Lower lobe of right lung (tissue), 2 donors: ENCODE measurements at places on chromosomes 12 and 14.

GRCh38 chr14:101719708-101720107 is 41.8 kb upstream of the PPP2R5C start:
- no peak overlapping the region for H3K4me3 ChIP-seq
- H3K27ac ChIP-seq: peak overlapping the region; percentile 18
- peaks cover 18% of the 10 kb centered on the region for H3K4me1 ChIP-seq
- H3K27me3 ChIP-seq: no peaks in the 10 kb centered on the region

DNA sequence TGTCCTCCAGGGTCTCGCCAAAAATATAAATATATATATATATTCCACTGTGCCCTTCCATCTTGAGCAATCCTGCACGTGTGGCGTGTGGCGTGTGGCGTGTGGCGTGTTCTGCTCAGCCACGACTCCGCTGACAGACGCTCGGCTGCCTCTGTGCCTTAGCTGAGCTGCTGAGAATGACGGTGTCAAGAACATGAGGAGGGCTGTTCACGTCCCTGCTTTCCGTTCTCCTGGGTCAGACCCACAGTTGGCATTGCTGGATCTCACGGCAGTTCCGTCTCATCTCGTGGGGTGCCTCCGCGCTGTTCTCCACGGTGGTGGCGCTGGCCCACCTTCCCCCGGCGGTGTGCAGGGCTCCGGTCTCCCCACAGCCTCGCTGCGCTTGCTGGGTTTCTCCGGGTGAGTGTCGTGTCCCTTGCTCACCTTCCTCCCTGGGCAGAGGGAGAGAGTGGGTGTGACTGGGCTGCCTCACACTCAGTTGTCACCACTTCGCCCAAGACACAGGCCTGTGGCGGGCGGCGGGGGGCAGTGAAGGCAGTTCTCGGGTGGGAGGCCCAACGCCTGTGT is 9.4 kb downstream of the GPR132 start:
- peaks cover 5% of the 10 kb centered on the region for H3K27me3 ChIP-seq
- peaks cover 26% of the 10 kb centered on the region for H3K4me1 ChIP-seq
- H3K36me3 ChIP-seq: peaks cover 12% of the 10 kb centered on the region

DNA sequence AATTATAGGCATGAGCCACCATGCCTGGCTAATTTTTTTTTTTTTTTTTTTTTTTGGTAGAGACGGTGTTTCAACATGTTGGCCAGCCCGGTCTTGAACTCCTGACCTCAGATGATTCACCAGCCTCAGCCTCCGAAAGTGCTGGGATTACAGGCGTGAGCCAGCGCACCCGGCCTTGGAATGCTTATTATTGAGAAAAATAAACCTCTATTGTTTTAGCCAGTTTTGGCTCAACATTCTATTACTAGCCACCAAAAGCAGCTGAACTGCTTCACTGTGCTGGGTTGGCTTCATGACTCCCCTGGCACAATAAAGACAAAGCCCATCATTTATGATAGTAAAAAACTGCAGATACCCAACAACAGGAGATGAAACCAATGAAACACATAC is 93.5 kb upstream of the CEP83 start:
- H3K4me3 ChIP-seq: no peak overlapping the region
- H3K36me3 ChIP-seq: no peaks in the 10 kb centered on the region
- no peak for DNase-seq
- no peaks in the 10 kb centered on the region for H3K4me1 ChIP-seq

DNA sequence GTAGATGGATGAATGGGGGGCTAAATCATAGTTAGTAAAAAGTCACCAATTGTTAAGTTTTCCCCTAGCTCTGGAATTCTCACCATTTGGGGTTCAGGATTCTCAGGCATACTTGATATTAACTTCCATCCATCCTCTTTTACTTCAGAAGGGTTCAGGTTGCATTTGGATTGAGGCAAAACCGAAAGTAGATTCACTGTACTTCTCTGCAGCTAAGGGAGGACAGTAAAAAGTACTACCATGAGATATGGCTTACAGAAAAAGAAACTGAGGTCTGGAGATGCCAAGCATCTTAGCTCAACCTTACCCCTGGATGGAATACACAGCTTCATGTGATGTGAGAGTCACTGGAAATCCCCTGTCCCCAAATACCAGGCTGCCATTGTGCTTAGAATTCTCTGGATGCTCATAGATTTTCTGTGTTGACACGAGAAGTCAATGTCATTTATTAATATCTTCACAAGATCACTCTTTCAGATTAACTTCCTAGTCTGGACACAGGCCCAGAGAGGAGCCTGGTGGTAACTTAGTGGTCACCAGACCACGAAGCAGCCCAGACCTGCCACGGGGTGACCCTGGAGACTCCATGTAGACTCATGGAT is 87.1 kb downstream of the SSPN start:
- H3K4me3 ChIP-seq: no peak overlapping the region
- H3K27me3 ChIP-seq: no peaks in the 10 kb centered on the region
- no peak for DNase-seq
- no peak overlapping the region for H3K27ac ChIP-seq
- no peaks in the 10 kb centered on the region for H3K4me1 ChIP-seq
- H3K36me3 ChIP-seq: no peaks in the 10 kb centered on the region

- no peak for DNase-seq
- no peak overlapping the region for H3K27ac ChIP-seq
- no peaks in the 10 kb centered on the region for H3K36me3 ChIP-seq
Measured at GRCh38 chr12:16857456-16857923, 251.5 kb upstream of the LMO3 start.

- no peak overlapping the region for H3K4me3 ChIP-seq
- H3K36me3 ChIP-seq: no peaks in the 10 kb centered on the region
- no peaks in the 10 kb centered on the region for H3K4me1 ChIP-seq
- H3K27ac ChIP-seq: no peak overlapping the region
- DNase-seq: no peak
Measured at GRCh38 chr12:32366714-32367113, 32.6 kb upstream of the FGD4 start.

DNA sequence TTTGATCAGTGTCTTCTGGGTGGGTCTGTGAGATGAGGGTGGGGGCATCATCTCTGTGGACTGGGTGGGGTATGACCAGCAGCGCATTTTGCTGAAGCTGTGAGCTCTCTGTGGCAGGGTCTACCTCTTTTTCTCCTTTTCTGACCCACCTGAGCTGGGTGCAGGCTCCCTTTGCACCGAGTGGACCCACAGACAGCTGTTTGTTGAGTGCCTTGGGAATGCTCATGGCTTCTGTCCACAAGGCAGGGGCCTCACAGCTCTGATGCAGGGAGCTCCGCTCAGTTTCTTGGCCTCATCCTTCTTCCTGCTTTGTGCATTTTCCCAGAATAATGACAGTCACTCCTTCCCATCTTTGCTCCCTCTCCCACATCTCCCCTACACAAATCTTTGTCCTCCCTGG is 380.6 kb downstream of the DPF3 start:
- H3K27ac ChIP-seq: no peak overlapping the region
- no peak overlapping the region for H3K4me3 ChIP-seq
- peaks cover 15% of the 10 kb centered on the region for H3K4me1 ChIP-seq
- H3K36me3 ChIP-seq: no peaks in the 10 kb centered on the region

GRCh38 chr14:58216544-58216943 is 16.6 kb downstream of the ACTR10 start:
- H3K27me3 ChIP-seq: no peaks in the 10 kb centered on the region
- no peak overlapping the region for H3K4me3 ChIP-seq
- no peak for DNase-seq
- H3K36me3 ChIP-seq: peaks cover 88% of the 10 kb centered on the region
- no peak overlapping the region for H3K27ac ChIP-seq
- H3K4me1 ChIP-seq: no peaks in the 10 kb centered on the region

DNA sequence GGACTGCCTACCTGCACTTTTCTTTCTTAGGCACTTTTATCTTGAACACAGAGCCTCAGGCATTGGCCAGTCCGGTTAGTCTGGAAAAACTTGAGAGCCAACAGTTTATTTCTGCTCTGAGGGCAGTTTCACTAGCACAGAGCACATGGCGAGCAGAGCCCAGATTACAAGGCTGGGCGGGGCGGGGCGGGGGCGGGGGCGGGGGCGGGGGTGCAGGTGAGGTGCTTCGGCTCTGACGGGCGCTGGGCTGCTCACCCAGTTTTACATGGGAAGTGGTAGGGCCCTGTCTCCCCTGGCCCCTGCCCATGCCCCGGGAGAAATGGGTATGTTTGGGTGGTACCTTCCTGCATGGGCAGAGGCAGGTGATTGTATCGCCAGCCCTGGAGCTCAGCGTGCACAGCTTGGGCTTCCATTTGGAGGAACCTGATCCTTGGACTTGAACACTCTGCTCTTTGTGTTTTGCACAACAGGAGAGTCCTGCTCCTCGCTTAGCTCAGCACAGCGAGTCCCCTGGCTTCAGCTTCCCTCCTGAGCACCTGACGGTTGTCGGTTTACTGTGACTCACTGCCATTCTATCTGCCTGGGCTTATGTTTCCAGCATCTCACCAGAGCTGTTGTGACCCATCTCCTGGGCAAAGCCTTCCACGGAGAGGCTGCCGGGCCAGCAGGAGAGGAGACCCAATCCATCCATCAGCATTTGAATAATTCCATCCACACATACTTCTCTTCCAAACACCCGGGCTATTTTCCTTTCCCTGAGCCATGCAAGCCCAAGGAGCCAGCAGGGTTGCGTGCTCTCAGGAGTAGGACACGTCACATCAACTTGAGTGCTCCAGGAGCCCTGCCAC is 108.5 kb downstream of the ARF6 start:
- peak overlapping the region; percentile 88 for H3K27ac ChIP-seq
- H3K36me3 ChIP-seq: no peaks in the 10 kb centered on the region
- no peaks in the 10 kb centered on the region for H3K27me3 ChIP-seq
